ENCODE measurements at places on chromosomes 2 and 18.
A peak's percentile ranks its signal among the peaks of the same experiment; 100 is the strongest.

DNA sequence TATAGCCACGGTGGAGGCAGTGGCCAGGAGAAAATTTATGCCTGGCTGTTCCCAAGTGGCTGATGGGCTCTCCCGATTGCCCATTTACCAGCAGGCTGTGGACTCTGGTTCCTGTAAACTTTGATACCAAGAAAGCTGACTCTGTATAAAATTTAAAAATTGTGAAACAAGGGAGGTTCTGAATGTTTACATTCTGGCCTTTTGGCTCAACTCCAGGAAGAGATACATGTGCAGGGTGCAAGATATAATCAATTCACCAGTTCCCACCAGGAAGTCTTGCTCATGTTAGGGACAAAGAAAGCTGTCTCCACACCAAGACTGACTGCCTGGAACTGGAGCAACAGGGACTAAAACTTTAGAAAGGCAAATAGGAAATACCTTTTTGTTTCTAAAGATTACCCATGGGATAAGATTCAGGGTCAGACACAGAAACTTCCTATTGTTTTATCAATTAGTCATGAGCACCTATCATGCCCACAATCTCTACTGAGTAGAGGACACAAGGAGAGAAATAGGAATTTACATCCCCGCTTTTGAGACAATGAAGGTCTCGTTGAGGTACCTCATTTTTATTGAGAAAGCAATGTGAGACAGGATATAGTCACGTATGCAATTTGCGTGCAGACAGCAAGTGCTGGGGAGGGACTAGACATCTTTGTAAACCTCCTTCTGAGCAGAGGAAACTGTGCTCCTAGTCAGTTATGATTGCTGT, 123.5 kb downstream of the LIPG start:
- DNase-seq: no peak

DNA sequence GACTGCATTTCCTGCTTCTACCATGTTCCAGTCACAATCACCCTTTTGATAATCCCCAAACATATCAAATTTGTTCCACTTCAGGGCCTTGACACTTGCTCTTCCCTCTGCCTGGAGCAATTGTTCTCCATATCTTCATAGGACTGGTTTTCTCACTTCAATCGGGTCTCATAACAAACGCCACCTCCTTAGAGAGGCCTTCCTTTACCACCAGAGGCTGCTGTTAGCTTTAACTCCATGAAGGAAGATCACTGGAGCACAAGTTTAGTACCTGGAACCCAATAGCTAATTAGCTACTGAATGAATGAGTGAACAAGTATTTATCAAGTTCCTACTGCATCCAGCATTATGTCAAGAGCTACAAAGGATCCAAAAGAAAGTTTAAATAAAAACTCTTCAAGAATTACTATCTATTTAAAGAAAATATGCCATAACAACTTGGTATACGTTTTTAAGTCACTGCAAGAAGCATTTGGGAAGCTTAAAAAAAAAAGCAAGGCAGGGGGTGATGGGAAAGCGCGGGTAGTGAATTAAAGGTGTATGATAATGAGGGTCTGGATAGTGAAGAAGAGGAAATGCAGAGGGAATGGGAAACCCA, 58.8 kb downstream of the BAZ2B start:
- DNase-seq: no peak

DNA sequence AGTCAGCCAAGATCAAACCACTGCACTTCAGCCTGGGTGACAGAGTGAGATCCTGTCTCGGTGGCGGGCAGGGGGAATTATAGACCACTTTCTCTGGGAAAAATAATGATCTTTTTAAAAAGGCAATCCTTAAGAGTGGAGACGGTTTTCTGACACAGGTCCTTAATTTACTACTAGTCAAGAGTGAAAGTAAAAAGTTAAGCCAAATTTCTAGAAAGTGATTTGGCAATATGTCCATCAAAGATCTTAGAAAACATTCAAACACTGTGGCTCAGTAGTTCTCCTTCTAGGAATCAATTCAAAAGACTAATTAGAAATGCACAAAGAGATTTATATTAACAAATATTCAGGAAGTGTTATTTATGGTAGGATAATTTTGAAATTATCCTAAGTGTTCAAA, 148.5 kb upstream of the DNMT3A start:
- DNase-seq: no peak

DNA sequence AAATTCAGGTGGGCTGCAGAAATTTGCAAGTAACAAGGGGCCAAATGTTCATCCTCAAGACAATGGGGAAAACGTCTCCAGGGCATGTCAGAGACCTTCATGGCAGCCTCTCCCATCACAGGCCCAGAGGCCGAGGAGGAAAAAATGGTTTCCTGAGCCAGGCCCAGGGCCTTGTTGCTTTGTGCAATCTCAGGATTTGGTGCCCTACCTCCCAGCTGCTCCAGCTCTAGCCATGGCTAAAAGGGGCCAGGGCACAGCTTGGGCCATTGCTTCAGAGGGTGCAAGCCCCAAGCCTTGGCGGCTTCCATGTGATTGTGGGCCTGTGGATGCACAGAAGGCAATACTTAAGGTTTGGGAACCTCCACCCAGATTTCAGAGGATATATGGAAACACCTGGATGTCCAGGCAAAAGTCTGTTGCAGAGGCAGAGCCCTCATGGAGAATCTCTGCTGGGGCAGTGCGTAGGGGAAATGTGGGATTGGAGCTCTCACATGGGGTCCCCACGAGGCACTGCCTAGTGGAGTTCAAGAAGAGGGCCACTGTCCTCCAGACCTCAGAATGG, 29.2 kb downstream of the RPRD1A start:
- no peak for DNase-seq

DNA sequence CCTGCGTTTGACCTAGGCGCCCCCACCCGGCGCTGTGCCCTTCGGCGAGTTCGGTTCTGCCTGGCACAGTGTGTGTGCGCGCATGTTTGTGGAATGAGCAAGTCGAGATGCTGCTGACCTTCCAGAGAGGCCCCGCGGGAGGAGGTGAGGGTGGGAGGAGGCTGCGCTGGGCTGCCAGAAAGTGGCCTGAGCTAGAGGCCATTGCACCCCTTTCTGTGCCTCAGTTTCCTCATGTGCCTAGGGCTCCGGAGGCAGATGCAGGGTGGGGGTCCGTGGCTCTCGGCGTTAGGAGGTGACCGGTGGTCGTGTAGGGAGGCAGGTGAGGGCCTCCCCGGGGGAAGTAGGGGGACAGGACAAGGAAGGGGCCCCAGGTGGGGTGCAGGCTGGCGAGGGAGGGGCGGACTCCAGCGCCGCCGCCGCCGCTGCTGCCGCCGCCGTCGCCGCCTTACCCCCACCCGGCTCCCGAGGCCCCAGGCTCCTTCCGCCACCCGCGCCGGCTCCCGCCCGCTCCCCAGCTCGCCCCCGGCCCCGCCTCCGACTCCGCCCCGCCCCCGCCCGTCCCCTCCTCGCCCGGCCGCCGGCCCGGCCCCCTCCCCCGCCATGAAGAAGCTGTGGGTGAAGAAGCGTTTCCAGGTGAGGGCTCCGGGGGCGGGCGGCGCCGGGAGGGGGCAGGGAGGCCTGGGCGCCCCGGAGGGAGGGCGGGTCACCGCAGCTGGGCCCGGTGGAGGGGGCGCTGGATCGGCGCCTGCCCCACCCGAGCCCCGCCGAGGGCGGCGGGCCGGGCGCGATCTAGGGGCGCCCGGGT, 7.0 kb downstream of the SPEG start:
- peak; percentile 70 for DNase-seq

- DNase-seq: no peak
These were observed 48.2 kb downstream of the TWIST2 start for GRCh38 chr2:238895891-238896600.

GRCh38 chr2:158580760-158581159, 124.0 kb downstream of the PKP4 start:
- no peak for DNase-seq

DNA sequence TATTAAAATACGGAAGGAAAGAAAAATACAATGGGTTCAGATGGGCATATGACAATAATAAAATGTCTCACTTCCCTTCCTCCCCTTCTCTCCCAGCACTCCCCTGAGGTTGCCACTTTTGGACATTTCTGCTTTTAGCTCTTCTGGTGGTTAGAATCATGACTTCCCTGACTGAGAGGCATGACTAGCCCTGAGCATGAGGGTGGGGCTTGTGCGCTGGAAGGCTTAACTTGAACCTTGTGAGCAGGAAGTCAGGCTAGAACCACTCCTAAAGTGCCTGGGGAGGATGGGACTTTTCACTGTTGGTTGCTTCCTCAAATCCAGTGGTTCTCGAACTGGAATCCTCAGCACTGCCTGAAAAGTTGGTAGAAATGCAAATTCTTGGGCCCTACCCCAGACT, 19.7 kb upstream of the ARHGAP25 start:
- no peak for DNase-seq

DNA sequence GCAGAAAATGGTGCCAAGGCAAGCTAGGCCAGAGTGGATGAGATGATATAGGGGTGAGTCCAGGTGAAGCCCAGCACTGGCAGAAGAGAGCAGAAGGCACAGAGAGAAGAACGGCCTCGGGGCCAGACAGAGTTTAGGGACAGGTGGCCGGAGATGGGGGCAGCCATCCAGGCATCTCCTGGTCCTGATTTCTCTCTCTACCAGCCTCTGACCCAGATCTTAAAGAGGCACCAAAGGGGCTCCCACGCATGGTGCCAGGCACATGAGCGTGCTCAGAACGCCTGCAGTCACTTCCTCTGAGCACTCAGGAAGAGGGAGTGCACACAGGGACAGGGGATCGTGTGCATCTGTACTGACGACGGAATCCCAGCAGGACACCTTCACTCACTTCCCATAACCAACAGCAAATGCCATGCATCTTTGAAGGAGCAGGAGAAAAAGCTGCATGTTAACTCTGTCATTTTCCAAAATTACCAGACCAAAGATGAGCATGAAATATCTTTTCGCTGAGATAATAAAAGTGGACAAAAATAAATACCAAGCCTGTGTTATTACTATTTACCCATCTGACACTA, 427.8 kb upstream of the MYT1L start:
- no peak for DNase-seq

- DNase-seq: no peak
These were observed 68.4 kb downstream of the METTL4 start for GRCh38 chr18:2502880-2503279.

- DNase-seq: no peak
These were observed 51.0 kb downstream of the OXER1 start for GRCh38 chr2:42712934-42713333.

DNA sequence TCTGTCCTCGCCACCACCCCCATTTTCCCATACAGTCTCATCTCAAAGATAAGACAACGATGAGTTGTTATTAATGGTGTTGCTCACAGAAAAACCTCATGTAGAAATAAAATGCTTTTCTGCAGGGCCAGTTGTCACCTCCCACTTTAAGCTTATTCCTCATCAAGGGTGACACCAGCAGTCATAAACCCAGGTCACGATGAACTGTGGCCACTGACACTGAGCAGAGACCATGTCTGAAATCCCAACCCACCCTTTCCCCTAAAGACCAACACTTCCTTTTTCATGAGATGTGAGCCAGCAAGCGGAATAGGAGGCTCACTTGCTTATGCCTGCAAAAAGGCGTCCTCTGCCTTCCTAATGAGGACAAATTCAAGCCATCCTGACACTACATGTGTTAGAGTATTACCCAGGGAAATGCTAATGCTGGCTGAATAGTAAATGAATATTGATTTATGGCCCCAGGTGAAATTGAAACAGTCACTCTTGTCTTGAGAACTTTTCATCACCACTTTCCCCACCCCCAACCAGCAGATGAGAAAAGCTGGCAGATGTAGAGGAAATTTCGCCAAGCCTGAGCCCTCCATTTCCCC, 228.4 kb downstream of the MGAT5 start:
- DNase-seq: no peak

DNA sequence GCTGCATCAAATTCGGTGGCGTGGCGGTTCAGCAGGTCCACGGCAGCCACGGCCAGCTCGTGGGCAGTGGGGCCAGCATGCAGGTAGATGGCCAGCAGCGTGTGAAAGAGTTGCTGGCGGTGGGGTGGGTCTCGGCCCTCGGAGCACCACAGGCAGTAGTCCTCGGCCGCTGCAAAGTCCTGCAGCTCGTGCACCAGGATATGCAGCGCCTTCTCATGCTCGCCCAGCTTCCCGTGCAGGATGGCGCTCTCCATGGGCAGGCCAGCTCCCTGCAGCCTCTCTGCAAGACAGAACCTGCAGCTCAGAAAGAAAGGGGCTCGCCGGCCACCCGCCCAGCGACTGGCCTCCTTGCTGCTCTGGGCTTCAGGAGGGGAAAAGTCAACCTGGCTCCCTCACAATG, 27.9 kb downstream of the GPR45 start:
- no peak for DNase-seq

- no peak for DNase-seq
These were observed 25.4 kb upstream of the GLI2 start for GRCh38 chr2:120710256-120710655.

GRCh38 chr2:18740474-18740881, 151.1 kb upstream of the NT5C1B start:
- no peak for DNase-seq

DNA sequence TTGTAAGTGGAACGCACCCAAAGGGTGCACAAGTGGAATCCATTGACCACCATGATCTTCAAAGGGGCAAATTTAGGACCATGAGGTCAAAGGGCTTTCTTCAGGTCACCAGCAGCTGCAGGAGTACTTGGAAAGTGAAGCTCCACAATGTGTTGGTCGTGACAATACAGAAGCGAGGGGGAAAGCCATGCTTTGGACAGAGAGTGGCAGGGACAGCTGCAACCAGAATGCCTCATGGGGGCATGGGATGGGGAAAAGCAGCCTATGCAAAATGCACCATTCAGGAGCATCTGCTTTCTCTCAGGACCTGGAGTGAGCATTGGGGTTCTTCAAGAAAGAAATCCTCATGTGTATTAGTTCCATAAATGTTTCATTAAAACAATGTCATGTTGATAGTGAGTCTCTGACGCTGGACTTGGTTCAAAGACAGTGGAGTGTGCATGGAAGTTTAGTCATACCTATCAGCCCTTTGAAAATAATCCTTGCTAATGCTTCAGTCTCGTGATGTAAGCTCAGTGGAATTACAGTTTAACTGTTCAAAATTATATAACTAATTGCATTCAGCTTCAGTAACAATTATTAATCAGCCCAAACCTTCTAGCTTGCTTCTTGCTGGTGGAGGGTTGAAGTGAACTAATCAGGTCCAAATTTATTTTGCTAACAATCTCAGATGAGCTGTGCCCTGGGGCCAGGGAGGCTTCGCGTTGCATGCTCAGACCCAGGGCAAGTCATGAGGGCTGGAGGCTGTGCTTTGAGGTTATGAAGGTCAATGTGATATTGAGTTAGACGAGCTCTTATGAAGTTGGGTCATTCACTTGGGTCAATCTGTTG, 41.6 kb downstream of the ACKR3 start:
- no peak for DNase-seq

DNA sequence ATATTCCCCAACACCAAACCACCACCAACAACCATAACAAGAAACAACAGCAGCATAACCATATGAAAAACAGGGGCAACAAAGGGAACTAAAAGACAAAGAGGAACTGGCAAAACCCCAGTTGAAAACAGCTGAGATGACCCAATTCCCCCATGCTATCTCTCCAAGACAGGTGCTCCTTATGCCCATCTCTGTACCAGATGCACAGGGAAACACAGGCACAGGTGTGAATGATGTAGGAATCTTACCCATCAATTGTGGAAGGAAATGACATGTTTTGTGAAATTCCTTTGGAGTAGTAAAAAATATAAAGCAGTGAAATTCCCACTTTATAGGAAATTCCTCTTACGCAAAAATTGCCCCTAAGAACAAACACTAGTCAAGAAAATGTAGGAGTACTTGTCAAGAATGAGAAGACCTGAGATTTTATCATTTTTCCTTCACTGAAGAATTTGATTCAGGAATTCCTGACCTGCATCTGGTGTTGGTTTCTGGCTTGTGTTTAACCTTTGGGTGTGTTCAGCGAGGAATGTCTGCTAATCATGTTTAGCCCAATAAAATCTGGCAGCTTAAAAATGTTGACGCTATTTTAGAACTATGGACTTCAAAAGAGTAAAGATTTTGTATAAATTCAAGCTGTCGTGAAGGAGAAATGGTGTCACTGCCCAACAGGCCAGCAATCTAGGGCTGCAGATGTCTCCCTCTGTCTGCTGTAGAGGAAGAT, 67.7 kb upstream of the ARHGAP28 start:
- no peak for DNase-seq

All from CD8-positive, alpha-beta memory T cell (primary cell).